ENCODE measurements at places on chromosomes 12 and 14.

GRCh38 chr14:74065746-74066575 is 18.3 kb downstream of the ALDH6A1 start:
- DNase-seq, result no peak

GRCh38 chr12:1313906-1314305 is 280.5 kb downstream of the FBXL14 start:
- DNase-seq, result no peak

GRCh38 chr12:105847068-105847467 is 291.7 kb downstream of the NUAK1 start:
- DNase-seq, result no peak

- no peak for DNase-seq
These were observed 8.0 kb downstream of the CLEC12B start for GRCh38 chr12:10018386-10018785.
